ENCODE measurements at places on chromosomes 5 and 9.

DNA sequence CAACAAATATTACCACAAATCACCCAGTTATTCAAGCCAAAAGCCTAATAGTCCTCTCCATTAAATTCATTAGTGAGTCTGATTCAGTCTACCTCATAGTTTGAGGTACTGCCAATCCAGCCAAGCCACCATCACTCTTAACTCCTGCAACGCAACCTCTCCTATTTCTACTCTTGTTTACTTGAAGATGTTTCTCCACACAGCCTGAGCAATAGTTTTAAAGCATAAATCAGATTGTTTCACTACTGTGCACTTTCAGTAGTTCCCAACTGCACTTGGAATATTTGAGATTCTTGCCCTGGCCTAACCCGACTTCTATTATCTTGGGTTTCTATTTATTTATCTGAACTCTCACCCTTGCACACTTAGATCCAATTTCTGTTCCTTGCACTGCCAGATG is 85.5 kb downstream of the YIPF5 start:
- DNase-seq, result no peak

DNA sequence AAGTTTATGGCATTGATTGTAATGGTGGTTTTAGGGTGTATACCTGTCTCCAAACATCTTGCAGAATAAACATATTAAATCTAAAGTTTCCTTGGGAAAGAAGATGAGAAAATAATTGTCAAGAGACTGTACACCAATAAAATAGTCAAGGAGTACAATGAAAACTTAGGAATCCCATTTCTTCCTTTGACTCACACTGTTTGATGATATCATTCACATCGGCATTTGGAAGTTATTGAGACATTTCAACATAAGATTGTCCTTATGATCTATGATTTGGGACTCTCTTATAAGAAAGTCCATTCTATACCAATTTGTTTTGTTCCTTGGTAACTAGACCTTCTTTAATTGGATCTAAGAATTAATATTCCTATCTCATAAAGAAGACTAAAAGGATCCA is 482.7 kb downstream of the RAB3C start:
- DNase-seq, result peak; percentile 41

DNA sequence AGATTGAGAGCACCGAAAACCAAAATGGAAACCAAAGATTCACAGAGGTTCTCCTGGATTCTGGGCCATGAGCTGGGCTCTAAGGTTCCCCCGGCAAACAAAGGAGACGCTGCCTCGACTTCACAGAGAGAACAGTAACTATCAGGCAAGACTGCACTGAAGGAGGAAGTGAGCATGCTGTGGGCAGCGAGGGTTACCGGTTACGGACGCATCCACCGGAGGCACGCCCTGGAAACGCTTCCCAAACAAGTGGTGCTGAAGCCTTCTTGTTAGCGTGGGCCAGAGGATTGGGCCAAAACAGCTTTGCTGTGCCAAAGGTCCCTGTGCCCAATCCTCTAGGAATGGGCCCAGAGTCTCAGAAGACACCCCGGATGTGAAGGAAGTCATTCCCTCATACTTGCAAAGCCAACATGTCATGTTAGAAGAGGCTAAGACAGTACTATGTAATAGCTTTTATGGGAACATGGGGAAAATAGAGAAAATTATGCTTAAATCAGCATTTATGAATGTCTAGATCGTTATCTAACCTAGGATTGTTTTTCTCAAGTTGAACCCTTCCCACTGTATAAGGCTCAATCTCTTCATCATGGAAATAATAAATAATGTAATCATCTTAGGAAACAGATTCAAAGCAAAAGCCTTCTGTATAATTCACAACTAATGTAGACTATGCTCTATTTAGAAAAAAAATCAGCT is 145.4 kb downstream of the GABBR2 start:
- DNase-seq, result no peak

DNA sequence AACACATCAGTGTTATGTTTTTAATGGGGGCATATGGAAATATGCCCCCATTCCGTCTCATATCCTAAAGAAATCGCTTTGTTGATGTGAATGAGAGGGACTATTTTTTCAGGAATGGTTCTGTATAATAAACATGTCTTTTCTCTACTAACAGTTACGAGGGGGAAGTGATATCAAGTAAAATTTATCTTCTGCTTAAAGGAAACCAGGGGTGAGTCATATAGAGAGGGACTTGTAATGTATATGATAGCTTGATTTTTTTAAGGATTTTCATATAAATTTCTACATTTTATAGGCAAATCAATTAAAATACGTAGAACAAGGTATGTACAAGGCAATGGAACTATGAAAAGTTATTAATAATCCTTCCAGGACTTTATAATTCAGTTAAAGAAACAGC is 207.1 kb downstream of the SEMA5A start:
- no peak for DNase-seq

- peak; percentile 33 for DNase-seq
Observed at GRCh38 chr9:136565086-136565714, 19.4 kb upstream of the NOTCH1 start.

- no peak for DNase-seq
Observed at GRCh38 chr9:86672301-86672700, 275.0 kb downstream of the GAS1 start.

GRCh38 chr5:93425096-93425495 is 155.9 kb downstream of the NR2F1-AS1 start:
- peak; percentile 27 for DNase-seq

DNA sequence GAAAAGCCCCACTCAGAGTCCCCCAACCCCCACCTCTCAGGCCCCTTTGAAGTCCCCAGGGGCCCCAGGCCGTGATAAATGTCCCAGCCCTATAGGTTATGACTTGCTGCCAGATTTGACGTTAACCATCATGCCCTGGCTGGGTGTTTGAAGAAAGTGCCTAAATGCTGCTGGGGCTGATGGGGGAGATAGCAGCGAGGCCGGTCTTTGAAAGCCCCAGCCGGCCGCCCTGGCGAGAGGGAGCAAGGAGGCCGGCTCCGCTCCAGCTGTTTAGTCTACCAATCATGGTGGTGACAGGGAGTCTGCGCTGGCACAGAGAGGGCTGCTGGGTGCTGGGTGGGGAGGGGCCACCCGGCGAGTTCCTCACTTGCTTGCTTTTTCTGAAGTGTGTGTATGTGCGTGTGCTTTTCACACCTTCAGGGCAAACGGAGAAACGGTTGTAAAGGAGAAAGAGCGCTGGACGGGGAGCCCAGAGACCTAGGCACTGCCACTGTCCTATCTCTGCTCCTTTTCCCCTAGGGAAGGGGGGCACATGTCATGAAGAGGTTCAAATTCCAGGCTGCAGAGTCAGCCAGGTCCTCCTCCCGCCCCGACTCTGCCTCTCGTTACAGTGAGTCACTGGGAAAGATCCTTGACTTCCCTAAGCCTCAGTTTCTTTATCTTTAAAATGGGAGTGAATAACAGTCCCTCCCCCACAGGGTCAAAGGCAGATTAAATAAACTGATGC is 126.1 kb upstream of the HAND1 start:
- peak; percentile 20 for DNase-seq

- peak; percentile 77 for DNase-seq
Observed at GRCh38 chr5:137136991-137137632, 362.0 kb downstream of the SPOCK1 start.

DNA sequence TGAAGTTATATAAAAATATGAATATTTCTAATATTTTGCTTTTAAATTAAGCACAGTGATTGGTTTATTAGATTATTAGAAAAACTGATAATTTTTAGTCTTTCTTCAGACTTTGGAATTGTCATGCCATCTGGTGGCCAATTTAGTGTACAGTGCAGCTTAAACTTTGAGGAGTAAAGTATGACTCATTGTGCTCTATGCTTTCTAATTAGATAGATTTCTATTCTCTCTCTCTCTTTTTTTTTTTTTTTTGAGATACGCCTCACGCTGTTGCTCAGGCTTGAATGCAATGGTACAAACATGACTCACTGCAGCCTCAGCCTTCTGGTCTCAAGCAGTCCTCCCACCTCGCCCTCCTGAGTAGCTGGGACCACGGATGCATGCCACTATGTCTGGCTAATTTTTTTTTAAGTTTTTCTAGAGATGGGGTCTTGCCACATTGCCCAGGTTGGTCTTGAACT is 42.1 kb upstream of the GPR21 start:
- DNase-seq, result peak; percentile 90

GRCh38 chr5:90097082-90097477 is 312.5 kb downstream of the CETN3 start:
- no peak for DNase-seq

GRCh38 chr5:139458580-139459407 is 3.7 kb downstream of the ECSCR start:
- peak; percentile 86 for DNase-seq

DNA sequence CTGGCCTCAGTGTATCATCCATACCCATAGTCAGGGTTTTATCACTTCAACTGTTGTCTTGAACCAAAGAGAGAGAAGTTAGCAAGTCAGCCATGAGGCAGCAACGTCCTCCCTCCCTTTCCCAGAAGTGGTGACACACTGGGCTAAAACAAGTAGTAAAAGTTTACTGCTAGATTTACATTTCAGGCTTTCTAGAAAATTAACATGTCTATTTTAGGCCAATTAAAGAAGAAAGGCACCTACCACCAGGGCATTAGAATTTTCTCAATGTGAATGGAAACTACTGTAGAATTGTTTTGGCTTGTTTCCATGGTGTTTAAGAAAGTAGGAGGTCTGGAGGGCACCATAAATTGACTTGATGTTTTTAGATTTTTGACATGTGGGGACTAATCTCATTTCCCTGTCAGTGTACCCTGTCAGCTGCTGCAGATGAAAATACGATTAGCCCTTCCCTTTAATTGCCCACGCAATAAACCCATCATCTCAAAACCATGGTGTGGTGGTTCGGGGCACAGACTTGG is 121.8 kb upstream of the ELL2 start:
- no peak for DNase-seq

DNA sequence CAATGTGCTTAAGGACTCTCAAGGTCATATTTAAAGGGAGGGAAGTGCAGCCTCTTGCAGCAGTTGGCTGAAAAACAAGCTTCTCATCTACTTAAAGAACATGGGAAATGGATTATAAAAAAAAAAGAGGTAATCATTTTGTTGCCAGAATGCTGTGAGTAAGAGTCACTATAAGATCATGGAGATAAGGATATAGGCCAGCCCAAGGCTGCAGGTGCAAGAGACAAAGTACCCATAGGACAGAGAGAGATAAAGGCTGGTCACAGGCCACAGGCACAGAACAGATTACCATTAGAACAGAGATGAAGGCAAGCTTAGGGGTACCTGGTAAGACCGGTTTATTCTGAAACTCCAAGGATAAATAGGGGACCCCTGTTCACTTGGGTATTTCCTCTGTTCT is 70.5 kb downstream of the CDKN2A start:
- no peak for DNase-seq

Measured in astrocyte (in vitro differentiated cells and primary cell).